NCI-H1105 treated with DMSO at 0.1 percent for 48 hours (cell line): ENCODE measurements at places on chromosomes 2 and 18.

DNA sequence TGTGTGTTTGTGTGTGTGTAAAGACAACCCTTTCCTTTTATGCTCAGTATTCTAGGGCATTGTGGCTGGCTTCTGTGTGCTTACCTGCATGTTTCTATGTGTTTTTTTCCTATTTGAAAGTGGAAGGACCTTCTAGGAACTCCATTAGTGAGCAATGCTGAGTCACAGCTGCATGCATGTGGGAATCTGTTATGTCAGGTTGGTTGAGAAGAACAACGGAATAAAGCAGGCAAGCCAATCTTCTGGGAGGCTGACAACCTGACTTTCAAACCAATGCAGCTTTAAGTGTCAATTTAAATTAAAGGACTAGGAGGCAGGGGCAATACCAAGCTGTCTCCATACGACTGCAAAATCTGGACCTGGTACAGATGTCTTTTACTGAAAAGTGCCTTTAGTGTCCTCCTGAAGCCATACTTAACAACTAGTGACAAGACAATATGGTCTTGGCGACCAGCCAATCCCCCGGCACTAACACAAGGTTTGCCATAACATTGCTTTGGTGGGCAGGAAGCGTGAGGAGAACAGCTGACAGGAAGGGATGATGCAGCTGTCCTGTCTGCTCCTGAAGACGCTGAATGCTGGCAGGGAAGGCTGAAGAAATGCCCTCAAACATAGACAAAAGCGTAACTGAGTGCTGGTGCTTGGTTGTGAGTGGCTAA is 514.7 kb upstream of the CDH7 start:
- peak; percentile 42 for DNase-seq

GRCh38 chr2:47771211-47771610 is 11.7 kb upstream of the MSH6 start:
- DNase-seq = no peak

GRCh38 chr2:169185711-169186110 is 116.3 kb downstream of the DHRS9 start:
- no peak for DNase-seq

- no peak for DNase-seq
These were observed 10.2 kb downstream of the PROKR1 start for GRCh38 chr2:68653538-68653982.

DNA sequence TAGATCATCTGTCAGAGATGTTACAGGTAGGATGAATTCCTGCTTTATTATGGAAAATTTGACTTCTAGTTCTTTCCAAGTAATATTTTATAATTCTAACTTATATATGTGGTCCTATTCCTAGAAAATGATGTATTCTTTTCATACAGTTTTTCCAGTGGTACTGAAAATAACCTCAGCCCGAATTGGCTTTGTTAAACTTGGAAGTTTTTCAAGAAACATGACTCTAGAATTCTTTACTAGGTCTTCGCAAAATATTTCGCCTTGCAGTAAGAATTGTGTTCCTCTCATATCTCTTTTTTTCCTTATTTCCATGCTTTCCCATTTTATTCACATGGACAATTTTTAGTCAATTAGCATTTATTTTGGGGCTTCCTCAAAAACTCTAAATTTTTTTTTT is 60.5 kb downstream of the BMPR2 start:
- no peak for DNase-seq

GRCh38 chr2:39688181-39688580 is 22.5 kb downstream of the TMEM178A start:
- no peak for DNase-seq

DNA sequence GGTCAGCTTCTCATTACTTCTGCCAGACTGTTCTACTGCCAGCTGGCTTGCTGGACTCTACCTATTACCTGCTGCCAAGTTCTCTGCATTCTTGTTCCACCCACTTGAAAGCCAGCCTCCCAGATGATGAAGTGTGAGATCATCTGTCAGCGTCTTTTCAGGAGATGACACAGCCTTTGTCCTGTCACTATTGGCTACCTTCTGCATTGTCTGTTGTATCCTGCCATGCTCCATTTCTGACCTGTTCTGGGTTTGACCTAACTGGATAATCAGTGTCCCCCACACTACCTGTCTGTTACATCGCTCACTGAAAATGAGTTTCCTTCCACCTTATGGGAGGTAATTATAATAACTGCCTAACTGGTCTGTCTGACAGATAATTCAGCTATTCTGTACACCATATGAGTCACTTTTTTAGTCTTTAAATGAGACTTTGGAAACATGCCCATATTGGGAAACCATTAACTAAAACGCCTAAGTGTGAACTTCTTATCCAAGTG is 520.6 kb downstream of the METTL4 start:
- DNase-seq = no peak

- DNase-seq = peak; percentile 67
These were observed 172.0 kb upstream of the SIX3 start for GRCh38 chr2:44769349-44770011.

DNA sequence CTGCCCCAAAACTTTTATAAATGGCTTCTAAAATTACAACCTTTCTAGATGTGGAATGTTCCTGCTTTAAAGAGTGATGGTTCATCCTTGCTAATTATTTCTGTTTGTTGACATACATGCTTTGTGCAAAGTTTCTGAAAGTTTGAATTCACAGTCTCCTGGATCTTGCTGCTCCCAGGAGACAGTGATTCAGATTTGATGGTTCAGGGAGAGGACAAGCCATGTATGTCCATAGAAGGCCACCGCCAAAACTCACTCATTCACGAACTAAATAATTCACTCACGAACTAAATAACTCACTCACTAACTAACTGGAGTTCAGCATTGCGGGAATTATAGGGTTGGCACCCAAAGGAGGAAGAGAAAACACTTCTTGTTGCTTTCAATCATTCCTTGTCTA is 416.5 kb upstream of the ZEB2 start:
- no peak for DNase-seq
